ENCODE measurements at places on chromosomes 13 and 19.

DNA sequence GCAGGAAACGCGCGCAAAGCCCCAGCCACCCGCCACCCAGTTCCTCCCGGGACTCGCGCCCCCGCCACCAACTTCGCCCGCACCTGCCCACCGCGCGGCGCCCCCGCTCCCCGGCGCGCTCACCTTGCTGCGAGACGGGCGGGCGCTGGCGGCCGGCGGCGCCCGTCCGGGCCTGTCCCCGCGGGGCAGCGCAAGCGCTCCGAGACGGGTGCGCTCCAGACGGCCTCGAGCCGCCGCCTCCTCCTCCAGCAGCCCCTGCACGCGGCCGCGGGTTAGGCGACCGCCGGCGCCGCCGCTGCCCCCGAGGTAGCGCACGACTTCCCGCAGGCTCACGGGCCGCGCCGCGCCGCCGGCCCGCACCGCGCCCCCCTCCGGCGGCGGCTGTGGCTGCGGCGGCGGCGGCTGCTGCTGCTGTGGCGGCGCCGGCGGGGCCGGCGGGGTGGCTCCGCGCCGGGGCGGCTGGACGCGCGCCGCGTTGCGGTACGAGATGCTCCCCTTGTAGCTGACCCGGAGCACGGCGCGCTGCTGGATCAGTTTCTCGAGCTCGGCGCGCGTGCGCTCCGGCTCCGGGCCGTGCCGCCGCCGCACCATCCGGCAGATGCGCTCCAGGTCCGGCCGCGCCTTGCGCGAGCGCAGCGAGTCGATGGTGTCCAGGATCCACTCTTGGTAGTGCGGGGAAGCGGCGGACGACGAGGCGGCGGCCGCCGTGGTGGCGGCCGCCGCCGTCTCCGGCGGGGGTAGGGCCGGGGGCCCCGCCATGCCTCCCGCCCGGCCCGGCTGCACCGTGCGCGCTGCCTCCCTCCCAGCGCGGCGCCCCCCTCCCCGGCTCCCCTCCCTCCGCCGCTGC lies 666 bp downstream of the SAMD1 start:
- peak; percentile 33 for DNase-seq

DNA sequence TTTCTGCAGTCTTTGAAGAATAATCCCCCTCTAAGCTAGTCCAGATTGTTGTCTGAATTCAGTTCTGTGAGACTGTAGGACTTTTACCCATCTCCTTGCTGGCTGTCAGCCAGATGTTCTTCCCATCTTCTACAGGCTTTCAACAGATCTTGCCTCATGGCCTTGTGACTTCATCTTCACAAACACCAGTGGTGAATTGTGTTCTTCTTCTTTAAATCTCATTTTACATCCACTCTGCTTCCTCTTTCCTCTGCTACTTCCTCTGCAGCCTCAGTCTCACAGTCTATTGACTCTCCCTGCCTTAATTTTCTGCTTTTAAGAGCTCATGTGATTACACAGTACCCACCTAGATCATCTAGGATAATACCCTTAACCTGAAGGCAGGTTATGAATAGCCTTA lies 859.0 kb upstream of the SLITRK1 start:
- DNase-seq = no peak

GRCh38 chr13:20428666-20429644 lies 96.7 kb downstream of the CRYL1 start:
- peak; percentile 26 for DNase-seq

DNA sequence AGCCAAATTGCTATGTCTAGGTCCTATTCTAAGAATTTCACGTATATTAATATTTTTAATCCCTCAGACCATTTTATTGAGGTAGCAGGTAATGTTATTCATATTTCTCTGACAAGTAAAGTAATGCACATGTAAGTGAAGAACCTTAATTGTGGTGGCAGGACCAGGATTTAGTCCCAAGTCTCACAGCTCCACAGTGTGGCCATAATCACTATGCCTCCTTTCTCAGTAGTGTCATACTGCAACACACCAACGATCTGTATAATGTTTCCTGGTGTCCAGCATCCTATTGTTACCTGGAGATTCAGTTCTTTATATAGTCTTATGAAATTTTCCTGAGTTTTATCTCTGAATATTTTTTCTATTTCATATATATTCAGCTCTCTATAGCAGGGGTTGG lies 340.3 kb downstream of the OLFM4 start:
- no peak for DNase-seq

GRCh38 chr13:50527612-50528509 lies 315.6 kb downstream of the DLEU7 start:
- DNase-seq = no peak

GRCh38 chr13:108176685-108177274 lies 38.6 kb downstream of the LIG4 start:
- no peak for DNase-seq

DNA sequence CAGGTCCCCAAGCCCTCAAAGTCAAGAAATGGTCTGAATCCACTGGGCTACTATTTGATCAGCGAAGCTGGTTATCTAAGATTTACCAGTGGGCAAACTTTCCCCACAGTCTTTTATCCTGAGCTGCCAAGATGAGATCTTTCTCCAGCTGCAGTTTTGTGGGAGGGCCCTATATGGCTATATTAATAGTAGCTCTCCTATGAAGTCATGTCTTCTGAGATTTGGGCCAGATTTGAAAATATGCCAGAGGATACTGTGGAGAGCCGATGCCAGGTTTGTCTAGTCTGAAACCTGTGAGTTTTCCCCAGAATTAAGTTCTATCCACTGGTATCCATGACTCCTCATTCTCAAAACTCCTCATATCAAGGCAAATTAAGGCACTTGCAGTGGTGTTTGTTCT lies 173.2 kb downstream of the FLT1 start:
- DNase-seq = no peak

GRCh38 chr13:46086985-46087384 lies 17.8 kb downstream of the CPB2 start:
- no peak for DNase-seq

- no peak for DNase-seq
Observed at GRCh38 chr19:46995492-46995891, 24.1 kb upstream of the NPAS1 start.

GRCh38 chr19:39385629-39386411 lies 5.1 kb downstream of the PAF1 start:
- DNase-seq = no peak

DNA sequence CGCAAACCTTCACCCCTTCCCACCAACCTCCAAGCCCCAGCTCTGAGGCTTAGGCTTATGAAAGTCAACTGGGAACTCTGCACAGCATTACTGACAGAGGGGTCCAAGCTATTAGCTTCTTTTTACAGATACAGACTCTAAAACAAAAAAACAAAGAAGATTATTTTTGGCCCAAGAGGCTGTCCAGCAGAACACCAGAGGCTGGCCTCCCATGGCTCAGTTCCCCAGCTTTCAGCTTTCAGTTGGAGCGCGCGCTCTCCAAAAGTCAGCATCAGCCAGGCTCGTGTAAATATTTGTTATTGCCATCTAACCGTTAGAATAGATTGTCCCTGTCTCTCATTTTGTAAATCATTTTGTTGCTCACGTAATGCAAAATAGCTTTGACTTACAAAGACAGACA lies 58.4 kb downstream of the ZIC5 start:
- no peak for DNase-seq

- no peak for DNase-seq
Observed at GRCh38 chr13:72109863-72110262, 242.9 kb upstream of the DACH1 start.

DNA sequence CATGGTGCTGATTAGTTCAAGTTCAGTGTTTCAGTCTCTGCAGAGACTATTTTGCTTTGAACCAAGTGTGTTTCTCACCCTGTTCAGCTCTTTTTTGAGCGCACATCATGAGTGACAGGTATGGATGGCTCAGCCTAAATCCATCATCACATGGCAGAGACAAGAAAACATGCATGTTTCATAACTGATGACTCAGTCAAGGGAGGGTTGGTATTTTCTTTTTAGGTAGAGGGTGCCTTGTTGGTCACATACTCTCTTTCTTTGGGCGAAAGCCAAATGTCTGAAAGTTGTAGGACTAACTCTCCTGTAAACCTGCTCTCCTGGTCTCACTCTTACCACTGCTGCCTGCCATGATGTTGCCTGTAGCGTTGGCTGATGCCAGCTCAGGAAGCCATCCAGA lies 48.1 kb upstream of the RAP2A start:
- no peak for DNase-seq

DNA sequence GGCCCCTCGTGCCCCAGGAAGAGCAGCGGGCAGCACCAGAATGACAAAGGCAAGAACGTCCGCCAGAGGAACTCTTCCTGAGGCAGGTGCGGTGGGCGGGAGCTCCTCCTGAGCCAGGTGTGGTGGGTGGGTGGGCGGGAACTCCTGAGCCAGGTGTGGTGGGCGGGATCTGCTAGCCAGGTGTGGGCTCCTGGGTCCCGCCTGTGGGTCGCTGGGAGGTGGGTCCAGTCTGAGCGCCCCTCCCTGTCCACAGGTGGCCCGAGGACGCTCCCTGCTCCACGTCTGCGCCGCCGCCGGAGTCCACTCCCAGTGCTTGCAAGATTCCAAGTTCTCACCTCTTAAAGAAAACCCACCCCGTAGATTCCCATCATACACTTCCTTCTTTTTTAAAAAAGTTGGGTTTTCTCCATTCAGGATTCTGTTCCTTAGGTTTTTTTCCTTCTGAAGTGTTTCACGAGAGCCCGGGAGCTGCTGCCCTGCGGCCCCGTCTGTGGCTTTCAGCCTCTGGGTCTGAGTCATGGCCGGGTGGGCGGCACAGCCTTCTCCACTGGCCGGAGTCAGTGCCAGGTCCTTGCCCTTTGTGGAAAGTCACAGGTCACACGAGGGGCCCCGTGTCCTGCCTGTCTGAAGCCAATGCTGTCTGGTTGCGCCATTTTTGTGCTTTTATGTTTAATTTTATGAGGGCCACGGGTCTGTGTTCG lies 7.0 kb upstream of the HCN2 start:
- no peak for DNase-seq

DNA sequence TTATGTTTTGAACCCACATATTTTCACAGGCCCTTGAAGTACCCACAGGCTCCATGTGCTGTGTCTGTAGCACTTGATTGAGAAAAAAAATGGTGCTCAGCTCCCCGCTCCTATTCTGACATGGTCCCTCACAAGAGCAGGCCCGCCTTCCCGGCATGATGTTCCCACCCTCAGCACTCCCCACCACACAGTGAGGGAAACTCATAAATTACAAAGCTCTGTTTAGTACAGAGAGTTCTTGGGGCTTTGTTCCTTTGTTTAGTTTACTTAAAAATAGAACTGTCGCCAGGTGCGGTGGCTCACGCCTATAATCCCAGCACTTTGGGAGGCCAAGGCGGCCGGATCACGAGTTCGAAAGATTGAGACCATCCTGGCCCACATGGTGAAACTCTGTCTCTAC lies 25.9 kb upstream of the ABCC4 start:
- DNase-seq = no peak

GRCh38 chr13:75774176-75774575 lies 138.0 kb downstream of the LMO7 start:
- no peak for DNase-seq

DNA sequence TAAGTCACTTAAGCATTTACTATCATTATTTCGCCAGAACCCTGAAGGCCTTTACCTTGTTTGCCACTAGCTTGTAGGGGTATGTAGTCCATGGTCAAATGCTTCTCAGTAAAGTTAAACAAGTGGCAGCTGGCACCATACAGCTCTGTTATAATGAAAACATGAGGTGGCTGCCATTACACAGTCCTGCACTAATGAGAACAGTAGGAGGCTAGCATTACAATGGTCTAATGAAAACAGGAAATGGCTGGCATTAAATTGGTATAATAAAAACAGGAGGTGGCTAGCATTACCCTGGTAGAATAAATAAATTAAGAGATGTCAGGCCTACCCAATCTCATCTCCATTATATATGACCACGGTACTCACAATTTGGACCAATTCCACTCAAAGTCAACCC lies 107.5 kb downstream of the PCDH17 start:
- no peak for DNase-seq

GRCh38 chr19:37778613-37779126 lies 716 bp downstream of the ZNF573 start:
- DNase-seq = no peak

DNA sequence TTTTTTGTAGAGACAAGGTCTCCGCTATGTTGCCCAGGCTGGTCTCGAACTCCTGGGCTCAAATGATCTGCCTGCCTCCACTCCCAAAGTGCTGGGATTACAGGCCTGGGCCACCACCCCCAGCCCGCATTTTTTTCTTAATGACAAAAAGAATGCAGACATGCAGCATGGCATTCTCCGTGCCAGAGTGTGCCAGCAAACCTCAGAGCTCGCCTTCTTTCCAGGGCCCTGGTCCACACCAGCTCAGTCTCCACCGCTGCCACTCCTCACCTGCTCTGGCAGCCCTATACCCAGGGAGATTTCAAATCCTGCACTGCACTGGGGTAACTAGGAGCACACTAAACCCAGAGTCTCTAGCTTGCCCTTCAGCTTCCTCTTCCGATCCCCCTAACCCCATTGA lies 41.7 kb downstream of the ZIC5 start:
- no peak for DNase-seq

DNA sequence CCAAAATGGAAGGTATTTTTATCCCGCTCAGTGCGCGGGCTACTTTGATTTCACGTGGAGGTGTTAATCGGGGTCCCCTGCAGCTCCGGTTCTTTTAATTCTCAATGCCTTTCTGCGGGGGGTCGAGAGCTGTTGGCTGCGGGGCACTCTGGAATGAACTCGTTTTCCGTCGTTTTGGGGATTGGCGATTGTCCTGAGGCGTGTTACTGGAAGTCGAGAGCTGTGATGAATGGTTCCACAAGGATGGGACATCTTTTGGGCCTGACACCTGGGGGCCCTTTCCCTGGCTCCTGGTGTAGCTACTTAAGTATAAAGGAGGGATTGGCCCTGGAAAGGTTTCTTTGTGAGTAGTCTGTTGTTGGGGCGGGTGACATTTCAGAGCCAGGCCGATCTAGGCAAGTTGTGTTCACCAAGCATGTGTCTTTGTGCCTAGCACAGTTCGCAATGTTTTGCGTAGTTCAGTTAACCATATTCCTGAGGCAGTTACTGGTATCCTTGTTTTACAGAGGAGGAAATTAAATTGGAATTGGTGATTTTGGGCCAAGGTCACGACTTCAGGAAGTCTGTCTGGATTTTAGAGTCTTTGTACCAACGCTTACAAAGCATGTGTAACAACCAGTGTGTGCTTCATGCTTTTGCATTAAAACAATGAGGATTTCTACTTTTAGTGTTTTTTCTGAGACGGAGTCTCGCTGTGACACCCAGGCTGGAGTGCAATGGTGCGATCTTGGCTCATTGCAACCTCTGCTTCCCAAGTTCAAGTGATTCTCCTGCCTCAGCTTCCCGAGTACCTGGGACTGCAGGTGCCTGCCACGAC lies 846 bp downstream of the RPL13A start:
- no peak for DNase-seq

All from stimulated activated CD4-positive, alpha-beta T cell treated with anti-CD3 and anti-CD28 coated beads, Interleukin-12 subunit alpha, Interleukin-12 subunit beta, amount 100 ng/mL, for 24 hours (primary cell).